Stimulated activated CD4-positive, alpha-beta T cell treated with anti-CD3 and anti-CD28 coated beads, Interleukin-1b, Interleukin-23, amount 100 ng/mL, for 1 hour (primary cell): ENCODE measurements at places on chromosomes 2 and 18.

GRCh38 chr2:100283724-100284501 is 38.4 kb downstream of the LONRF2 start:
- no peak for DNase-seq

GRCh38 chr2:25063876-25064660 is 22.2 kb downstream of the EFR3B start:
- no peak for DNase-seq

GRCh38 chr2:14572633-14573032 is 59.9 kb upstream of the LRATD1 start:
- DNase-seq: no peak

GRCh38 chr2:71150082-71150816 is 19.8 kb downstream of the MPHOSPH10 start:
- no peak for DNase-seq

GRCh38 chr18:79727211-79727610 is 47.6 kb downstream of the CTDP1 start:
- no peak for DNase-seq

DNA sequence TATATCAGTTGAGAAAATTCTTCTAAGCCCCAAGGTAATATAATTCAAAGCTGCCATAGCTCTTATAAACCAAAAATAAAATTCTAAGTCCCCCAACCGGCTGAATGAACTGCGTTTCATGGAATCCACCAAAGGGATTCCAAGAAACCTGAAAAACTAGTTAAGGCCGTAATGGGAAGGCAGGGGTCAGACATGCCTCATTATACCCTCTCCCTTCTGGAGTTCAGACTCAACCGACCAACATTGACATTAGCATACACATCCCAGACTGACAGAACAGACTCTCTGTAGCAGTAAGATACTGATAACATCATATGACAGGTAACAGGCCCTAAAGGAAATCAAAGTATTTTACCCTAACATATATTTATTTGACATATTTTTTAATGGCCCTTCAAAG is 31.4 kb upstream of the PHLPP1 start:
- no peak for DNase-seq

DNA sequence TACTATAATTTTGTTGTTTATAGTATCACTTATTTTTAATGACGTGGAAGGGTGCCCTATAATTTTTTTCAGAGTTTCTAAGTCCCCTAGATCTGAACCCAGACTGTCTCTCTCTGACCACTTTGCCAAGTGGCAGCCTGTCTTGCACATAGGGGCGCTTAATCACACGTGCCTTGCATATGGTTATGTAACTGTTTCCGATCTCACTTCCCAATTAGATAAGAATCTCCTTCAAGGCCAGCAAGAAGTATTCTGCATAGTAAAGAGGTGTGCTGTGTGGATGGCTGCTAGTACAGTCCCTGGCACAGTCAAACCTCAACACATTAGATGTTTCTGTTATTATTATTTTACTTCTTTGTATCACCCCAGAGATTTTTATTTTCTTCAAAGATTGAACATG is 197.8 kb upstream of the SIX2 start:
- no peak for DNase-seq

- DNase-seq: no peak
Measured at GRCh38 chr18:911486-911885, 6.8 kb downstream of the ADCYAP1 start.

GRCh38 chr2:215697003-215697402 is 261.1 kb upstream of the FN1 start:
- DNase-seq: no peak

DNA sequence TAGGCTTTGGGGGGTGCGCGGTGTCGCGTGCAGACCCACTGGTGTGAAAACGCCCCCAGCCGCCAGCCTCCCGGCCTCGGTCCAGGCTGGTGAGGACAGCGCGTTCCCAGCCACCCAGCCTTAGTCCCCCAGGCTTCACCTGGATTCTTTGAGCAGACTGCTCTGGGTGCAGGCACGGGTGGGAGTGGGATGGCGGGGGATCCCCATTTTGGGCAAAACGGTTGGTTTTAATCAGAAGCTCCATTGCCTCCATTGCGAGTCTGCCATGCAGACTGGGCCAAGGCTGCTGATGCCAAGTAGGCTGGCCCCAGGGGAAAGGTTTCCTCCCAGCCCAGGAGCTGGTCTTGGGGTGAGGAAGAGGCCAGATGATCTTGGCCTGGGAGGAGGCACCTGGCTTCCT is 445 bp downstream of the MLPH start:
- no peak for DNase-seq

- no peak for DNase-seq
Measured at GRCh38 chr2:160564591-160564990, 71.0 kb upstream of the RBMS1 start.

GRCh38 chr18:47260120-47260923 is 8.9 kb upstream of the SKOR2 start:
- DNase-seq: no peak

DNA sequence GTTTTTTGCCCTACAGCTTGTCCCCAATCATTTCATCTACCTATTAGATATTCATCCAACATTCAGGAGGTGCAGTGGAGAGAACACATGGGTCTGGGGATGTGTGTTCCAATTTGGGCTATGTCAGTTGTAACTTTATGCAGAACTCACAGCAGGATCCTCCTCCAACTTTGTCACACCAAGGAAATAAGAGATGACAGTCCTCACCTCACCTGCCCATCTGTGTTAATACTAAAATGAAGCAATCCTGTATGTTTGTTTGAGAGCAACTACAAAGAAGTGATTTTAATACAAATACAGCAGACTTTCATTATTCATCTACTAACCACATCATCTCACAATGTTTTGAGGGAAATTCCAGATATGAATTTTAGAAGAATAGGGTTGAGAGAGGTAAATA is 126.7 kb downstream of the ARHGAP15 start:
- no peak for DNase-seq

DNA sequence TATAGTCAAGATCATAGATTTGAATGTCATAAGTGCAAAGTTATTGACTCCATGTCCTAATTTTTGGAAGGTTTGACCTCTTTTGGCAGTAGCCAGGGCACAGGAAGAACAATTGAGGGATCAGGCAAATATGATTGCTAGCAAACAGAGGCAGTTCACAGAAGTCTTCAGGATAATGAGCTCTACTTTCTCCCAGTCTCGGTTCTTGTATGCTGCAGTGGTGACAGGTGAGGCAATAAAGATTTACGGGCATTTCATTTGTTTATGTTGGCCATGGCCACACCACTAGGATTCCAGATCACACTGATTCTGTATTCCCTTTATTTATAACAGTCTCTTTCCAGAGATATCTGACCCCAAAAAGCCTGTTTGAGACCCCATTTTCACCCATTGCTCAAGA is 137.5 kb downstream of the UBR3 start:
- DNase-seq: no peak

DNA sequence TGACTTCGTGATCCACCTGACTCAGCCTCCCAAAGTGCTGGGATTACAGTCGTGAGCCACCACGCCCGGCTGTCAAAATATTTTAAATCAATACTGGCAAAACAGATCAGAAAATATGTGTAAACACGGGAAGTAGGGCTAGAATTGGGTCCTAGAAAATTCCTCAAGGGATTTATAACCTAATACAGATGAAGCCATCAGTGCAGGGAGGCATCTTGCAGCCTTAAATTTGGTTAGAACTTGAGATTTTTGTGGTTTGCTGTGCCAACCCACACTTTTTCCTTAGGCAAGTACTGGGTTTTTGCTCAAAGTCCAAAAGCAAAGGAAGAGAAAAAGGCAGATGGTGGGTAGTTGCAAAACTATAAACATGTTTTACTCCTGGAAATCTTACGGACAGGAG is 33.7 kb upstream of the NFE2L2 start:
- no peak for DNase-seq

- no peak for DNase-seq
Measured at GRCh38 chr2:204170411-204170810, 233.8 kb downstream of the ICOS start.

GRCh38 chr2:196409376-196409775 is 230.1 kb upstream of the CCDC150 start:
- no peak for DNase-seq

GRCh38 chr2:2826621-2827020 is 495.5 kb upstream of the MYT1L start:
- no peak for DNase-seq

GRCh38 chr2:119683713-119684443 is 4.9 kb downstream of the TMEM177 start:
- DNase-seq: no peak

- no peak for DNase-seq
Measured at GRCh38 chr2:196160101-196160500, 11.3 kb downstream of the STK17B start.

GRCh38 chr2:151271824-151272223 is 10.2 kb upstream of the RBM43 start:
- DNase-seq: no peak

- DNase-seq: no peak
Measured at GRCh38 chr2:155377266-155377680, 678.8 kb downstream of the KCNJ3 start.

- DNase-seq: no peak
Measured at GRCh38 chr2:119149611-119150010, 8.9 kb downstream of the C1QL2 start.

DNA sequence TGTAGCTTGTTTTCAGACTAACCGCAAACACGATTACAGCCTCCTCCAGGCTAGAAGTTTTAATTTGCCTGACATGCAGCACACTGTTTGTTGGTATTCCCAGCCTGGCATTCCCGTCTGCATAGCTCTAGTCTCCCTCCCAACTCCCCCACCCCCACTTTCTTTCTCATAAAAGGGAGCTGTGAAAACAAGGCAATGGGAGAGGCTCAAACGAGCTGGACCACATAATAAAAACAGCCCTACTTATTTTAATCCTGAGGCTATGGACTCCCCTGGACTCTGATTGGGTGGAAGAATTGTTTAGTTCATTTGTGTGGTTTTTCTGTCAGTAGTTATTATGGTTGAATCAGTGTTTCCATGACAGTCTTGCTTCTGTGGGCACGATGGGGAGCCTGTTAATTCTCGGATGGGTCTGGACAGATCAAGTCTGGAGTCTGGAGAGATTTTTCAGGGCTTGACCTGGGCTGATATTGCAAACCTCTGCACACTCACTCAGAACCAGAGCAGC is 1.2 kb downstream of the STON1 start:
- no peak for DNase-seq

DNA sequence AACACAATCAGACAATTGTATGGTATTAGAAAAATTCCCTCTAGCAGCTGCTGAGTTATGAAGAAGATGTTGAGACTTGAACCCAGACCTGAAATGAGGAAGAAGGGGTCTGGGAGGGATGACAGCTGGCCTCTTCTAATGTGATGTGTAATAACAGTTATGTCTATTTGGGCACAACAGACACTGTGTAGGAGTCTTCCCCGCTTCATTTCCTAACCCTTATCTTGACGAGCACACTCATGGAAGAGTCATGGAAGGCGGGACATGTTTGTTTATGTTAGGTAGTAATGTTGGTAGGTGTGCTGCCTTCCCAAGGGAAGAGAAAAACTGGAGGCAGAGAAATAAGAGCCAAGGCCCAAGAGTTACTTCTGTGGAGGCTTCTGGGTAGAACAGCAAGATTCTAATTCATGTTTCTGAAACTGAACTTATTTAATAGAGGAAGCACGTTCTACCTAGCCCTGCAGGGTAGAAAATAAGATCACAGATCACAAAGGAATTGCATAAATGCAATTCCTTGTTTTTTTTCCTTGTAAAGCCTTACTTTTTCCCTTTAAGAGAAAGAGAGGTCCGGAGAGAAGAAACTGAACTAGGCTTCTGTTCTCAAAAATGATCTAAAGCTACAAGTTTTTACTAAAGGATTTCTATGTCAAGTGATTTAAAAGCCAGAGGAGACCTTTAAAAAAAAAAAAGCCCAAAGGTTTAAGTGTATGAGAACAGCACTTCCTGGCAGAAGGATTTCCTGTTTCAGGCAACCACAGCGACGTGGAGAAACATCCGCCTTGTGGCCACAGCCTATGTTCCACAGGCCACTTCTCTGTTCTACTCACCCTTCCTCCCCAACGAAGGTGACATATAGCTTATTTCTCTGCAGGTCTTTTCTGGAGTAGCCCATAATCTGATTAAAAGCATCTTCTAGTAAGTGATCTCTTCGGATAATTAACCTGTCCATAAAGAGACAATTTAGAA is 68.5 kb upstream of the STK17B start:
- peak; percentile 53 for DNase-seq

GRCh38 chr18:79193826-79194225 is 124.6 kb downstream of the ATP9B start:
- DNase-seq: no peak

GRCh38 chr2:65919550-65920188 is 487.3 kb upstream of the SPRED2 start:
- DNase-seq: no peak

DNA sequence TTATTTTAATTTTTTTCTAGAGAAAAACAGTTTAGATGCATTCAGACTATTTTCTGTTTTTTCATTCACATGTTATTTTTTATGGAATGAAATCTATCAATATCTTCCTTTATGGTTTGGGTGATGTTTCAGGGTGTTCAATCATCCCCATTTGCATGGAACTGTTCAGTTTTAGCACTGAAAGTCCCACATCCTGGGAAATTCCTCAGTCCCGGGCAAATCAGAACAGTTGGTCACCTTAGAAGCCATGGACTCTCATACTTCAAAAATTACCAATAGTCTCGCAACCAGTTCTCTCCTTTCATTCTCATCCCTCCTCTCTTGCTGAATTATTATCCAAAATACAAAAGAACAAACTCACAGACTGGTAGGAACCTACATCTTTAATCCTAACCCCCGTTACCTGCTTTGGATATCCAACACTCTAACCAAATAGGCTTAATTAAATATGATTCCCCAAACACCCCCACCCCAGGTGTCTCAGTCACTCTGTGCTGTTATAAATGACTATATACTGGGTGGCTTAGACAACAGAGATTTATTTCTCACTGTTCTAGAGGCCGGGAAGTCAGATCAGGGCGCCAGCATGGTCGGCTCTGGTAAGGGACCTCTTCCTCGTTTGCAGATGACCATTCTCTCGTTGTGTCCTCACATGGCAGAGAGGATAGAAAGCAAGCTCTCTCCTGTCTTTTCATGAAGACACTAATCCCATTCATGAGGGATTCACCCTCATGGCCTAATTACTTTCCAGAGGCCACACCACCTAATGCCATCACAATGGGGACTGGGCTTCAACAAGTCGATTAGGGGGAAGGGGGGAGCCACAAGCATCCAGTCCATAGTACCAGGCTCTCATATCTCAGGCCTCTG is 57.7 kb upstream of the SLC1A4 start:
- no peak for DNase-seq

DNA sequence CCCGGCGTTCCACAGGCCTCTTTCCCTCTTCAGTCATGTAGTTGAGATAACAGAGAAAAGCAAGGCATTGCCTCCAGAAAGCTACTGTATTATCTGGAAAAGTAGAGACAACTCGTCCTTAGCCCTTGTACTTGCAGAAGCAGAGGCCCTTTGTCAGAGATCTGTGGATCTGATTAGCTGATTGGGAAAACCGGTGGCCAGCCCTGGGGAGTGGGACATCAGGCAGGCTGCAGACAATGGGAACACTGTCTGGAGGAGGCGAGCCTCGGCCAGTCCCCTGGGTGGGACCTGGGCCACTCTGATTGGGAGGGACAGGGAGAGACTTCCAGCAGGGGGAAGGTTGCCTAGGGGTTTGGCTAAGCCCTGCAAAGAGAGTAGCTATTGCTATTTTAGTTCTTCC is 1.2 kb upstream of the MC2R start:
- no peak for DNase-seq
